Activated CD4-positive, alpha-beta T cell treated with anti-CD3 and anti-CD28 coated beads for 24 hours (primary cell): ENCODE measurements at places on chromosomes 1 and 21.
A peak's percentile ranks its signal among the peaks of the same experiment; 100 is the strongest.

DNA sequence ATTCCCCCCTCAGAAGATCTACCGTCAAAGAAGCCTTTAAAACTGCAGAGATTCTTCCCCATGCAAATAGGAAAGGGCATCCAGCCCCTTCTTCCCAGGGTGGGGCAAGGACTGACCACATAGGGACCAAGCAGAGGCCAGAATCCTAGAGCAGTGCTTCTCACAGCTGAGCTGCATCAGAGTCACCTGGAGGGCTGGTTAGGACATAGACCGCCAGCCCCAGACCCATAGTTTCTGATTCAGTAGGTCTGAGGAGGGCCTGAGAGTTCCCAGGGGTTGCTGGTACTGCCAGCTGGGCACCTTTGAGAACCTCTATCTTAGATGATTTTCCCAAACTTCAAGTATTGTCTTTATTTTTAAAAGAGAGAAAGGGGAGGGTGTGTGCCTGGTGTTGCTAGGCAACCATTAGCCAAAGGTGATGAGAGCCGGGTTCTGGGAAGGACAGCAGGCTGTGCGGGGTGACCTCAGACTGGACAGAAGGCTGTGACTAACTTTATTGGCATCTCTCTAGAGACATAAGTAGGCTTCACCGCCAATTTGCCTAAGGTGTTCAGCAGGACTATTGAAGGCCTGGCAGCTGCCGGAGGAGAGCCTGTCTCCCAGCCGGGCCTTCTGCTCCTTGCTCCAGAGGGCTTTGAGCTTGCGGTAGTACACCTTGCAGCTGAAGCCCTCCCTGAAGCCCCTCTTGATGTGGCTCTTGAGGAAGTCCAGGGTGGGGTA is 3.0 kb downstream of the SPATA46 start:
- no peak for DNase-seq

GRCh38 chr1:42096554-42096953 is 56.7 kb upstream of the GUCA2B start:
- DNase-seq, result no peak

DNA sequence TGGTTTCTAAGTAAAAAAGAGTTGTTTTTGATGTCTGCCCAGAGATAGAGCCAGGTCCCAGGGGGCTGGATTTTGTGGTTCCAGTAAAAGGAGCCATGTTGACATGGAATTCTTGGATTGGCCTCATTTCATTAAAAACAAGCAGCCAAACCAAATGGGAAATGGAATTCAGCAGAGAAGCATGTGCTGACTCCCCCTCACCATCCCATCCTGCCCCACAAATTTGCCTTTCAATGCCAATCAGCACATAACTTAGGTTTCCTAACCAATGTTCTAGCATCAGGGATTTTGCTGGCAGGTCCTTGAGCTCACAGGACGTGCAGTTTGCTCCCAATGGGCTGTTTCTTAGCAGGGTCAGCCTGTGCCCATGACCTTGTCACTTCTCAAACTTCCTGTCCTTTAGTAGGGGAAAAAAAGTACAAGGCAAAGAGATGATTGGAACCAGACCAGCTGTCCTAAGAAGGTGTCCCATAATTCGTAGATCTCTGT is 101.5 kb upstream of the GADD45A start:
- no peak for DNase-seq

DNA sequence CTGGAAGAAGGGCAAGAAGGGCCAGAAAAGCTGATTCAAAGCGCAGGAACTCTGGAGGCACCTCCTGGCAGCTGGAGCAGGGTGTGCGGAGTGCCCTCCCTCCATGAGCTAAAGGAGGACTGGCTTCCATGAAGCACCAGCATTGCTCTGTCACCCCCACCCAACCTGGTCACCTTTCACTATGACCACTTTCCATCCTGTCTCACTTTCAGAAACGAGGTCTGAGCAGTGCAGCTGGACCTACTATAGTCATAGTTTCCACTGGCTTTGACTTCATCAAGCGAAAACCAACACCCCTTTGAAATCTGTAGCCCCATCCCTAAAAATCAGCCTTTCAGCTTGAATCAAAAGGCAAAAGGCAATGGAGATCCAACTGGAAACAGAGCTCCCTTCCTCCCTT is 84.8 kb upstream of the CACNA1E start:
- DNase-seq, result no peak

- no peak for DNase-seq
These were observed 1.4 kb upstream of the SOD1 start for GRCh38 chr21:31658053-31658452.

GRCh38 chr1:33706634-33707255 is 157.1 kb upstream of the HMGB4 start:
- no peak for DNase-seq

DNA sequence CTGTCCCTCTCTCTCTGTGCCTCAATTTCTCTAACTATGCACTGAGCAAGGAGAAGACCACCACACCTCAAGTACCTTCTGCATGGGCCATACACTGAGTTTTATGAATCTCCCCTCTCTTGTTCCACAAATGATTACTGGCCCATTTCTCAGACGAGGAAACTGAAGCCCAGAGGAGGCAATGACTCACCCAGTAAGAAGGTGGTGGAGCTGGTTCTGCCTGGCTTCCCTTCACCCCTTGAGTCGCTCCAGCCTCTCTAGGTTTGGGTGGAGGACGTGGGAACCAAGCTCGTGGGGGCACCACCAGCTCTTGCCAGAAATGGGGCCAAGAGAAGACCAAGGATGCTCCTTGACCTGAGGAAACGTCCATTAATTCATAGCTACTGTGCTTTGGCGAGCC is 21.3 kb upstream of the RUNX3 start:
- no peak for DNase-seq

- DNase-seq, result no peak
These were observed 469.6 kb downstream of the NPHP4 start for GRCh38 chr1:5522531-5523145.

- no peak for DNase-seq
These were observed 139.4 kb upstream of the KIAA1614 start for GRCh38 chr1:180773210-180773865.

- no peak for DNase-seq
These were observed 40.6 kb downstream of the TYW3 start for GRCh38 chr1:74773582-74773981.

GRCh38 chr1:174159252-174160108 is at the start of gene RABGAP1L:
TSS of gene RABGAP1L (plus strand) at chr1:174159520.
- DNase-seq, result peak; percentile 90

DNA sequence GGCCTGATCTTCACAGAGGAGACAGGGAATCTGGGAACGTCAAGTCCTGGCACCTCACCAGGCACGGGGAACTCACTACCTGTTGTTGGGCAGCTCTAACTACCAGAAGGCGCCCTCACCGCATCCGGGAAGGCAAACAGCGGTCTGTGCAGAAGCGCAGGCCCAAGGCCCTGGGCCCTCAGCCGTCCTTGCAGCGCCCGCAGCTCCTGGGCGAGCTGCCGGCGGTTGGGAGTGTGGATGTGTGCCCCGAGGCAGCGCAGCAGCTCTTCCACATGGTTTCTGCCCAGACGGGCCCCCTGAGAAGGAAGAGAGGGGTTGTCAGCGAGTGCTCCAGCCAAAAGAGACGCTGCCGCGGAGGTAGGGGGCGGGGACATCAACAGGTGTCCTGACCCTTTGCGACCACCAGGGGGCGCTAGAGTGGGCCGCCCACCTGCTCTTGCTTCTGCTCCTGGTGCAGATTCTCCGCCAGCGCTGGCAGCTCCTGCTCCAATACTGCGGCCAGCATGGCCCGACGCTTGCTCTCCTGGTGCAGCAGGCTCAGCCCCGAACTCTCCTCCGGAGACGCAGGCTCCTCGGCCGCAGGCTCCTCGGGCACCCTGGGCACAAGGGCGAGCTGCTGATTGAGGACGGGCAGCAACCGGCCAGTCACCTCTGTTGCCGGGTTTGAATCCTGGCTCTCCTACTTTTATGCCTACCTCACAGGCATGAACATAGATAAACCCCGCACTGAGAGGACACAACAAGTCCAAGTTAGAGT is 9.3 kb downstream of the MAP3K6 start:
- peak; percentile 71 for DNase-seq

DNA sequence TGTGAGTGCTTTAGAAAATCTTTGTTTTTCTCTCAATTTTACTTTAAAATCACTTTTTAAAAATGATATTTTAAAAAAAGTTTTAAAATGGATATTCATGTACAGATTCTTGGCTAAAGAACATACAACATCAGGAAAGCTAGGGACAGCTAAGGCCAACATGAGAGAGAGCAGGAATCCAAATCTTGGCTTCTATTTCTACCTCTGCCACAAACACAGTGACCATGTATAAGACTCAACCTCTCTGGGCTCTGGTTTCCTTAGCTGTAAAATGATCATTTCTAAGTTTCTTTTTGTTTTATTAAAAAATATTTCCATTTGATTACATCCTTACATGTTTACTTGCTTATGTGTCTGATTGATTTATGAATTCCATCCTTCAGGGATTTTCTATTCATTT is 1.2 kb downstream of the VCAM1 start:
- no peak for DNase-seq

DNA sequence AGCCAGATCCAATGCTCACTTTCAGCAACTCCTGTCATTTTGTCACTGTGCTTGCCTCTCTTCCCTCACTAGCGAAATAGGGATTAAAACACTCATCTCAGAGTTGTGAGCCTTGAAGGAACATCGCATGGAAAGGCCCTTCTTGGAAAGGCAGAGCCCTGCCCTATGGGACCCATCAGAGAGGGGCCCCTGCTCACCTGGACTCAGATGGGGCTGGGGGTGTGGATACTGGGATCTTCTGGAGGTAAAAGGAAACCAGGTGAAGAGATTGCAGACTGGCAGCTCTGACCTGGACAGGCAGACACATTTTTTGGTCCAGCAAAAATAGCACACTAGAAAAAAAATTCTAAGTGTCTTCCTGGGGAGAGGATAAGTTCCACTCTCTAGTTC is 54.2 kb upstream of the EPS8L3 start:
- DNase-seq, result no peak

GRCh38 chr1:244052016-244052727 is 1.1 kb downstream of the ZBTB18 start:
- DNase-seq, result no peak

GRCh38 chr1:55623311-55623710 is 408.1 kb upstream of the USP24 start:
- DNase-seq, result no peak

DNA sequence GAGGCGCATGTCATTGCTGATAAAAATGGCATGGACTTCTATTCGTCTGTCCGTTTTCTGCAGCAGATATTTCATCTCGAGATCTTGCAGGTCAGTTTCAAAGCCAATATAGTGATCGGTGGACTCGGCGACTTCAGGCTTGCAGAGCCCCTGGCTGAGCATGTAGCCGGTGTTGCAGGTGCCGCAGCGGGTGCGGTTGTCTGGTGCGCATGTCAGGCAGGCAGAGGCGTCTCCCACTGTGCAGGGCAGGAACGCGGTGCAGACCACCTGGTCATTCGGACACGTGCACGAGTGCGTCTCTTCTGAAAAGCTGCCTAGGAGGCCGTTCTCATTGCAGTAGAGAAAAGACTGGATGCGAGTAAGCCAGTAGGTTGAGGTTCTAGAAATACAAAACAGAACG is 378.9 kb downstream of the BRINP3 start:
- no peak for DNase-seq

DNA sequence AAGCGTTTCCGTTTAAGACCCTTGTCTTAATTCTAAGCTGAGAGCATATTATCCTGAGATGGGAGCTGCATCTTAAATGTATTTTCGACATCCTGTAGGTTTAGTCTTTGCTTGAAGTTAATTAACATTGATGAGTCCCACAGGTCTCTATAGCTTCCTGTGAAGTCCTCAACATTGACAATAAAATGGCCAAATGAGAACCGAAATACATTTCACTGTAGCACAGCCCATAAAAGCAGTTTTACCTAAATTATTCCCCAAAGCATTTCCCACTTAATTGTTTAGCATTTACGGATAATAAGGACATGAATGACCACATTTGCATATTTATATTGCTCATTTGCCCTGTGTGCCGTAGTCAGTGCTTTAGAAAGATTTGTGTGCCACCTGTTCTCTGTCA is 116.4 kb downstream of the CRB1 start:
- DNase-seq, result no peak

DNA sequence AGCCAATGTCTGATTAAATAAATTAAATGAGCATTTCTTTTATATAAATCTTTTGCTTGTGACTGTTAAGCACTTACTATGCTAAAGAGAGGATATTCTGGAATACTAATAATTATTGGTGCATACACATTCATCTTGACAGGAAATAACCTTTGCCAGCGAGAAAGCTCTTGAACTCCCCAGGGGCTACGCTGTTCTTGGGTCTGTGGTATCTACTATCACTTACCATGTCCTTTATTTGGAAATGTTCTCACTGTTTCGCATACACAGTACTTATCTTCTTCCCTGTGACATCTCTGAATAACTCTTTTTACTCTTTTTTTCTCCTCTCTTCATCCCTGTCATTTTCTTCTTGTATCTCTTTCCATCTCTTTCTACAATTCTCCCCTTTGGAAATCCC is 178.7 kb downstream of the GABPA start:
- no peak for DNase-seq

DNA sequence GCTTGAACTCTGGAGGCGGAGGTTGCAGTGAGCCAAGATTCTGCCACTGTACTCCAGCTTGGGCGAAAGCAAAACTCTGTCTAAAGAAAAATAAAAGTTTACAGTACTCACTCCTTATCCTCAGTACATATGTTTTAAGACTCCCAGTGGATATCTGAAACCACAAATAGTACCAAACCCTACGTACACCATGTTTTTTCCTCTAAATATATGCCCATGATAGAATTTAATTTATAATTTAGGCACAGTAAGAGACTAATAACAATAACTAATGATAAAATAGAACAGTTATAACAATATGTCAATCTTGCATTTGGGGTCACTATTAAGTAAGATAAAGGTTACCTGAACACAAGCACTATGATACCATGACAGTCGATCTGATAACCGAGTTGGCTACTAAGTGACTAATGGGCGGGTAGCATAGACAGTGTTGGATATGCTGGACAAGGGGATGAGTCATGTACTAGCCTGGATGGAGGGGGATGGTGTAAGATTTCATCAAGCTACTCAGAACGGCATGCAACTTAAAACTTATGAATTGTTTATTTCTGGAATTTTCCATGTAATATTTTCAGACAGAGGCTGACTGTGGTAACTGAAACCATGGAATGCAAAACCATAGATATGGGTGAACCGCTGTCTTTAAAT is 43.7 kb downstream of the ST7L start:
- no peak for DNase-seq

GRCh38 chr1:107871259-107871658 is 93.7 kb downstream of the VAV3 start:
- no peak for DNase-seq

DNA sequence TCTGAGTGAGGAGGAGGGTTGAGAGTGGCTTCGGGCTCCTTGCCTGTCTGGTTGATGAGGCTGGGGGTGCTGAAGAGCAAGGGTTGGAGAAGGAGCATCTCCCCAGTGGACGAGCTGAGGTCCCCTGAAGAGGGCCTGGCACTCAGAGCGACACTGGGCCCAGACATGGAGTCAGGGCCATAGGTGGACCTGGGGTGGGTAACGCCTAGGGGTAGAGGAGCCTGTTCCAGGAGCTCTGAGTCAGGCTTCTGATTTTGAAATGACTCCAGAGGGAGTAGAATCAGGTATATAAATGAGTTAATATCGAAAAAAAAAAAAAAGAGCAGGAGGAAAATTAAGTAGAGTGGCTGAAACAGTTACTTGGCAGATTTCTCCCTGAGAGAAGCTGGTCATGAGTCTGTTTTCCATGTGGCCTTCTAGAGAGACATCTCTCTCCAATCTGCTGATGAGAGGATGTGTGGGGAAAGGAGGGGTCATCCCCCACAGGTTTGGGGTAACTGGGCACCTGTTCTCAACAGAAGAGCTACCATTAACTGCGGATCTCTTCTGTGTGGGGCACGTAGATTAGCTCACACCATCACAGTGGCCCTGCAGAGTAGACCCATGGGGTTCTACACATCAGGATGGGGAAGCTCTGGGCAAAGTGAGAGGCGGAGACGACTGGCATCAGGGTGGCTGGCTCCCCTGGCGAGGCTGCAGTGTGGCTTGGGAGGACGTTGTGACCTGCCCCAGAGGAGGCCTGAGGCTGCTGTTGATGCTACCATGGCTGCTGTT is 115.5 kb downstream of the DHRS3 start:
- DNase-seq, result no peak
